Stimulated activated CD4-positive, alpha-beta T cell treated with anti-CD3 and anti-CD28 coated beads, Interleukin-1b, Interleukin-23, amount 100 ng/mL, for 1 hour (primary cell): ENCODE measurements at places on chromosomes 7 and 10.

DNA sequence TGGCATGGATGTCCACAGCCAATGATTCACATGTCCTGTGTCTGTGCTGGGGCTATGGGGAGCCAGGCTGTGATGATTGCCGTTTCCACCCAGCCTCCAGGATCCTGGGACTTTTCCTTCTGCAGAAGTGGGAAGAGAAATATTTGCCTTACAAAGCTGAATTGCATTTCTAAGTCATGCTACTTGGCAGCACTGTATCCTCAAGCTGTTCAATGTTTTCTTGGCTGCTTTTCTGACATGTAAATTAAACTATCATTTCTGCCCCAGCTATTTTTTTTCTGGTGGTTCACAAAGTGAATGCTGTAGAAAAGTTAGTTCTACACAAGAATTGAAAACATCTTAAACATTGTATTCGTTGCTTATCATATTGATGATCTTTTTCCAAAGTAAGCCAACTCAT lies 51.9 kb upstream of the TCERG1L start:
- DNase-seq, result no peak

- no peak for DNase-seq
Measured at GRCh38 chr7:74012842-74013249, 15.1 kb upstream of the ELN start.

- DNase-seq, result no peak
Measured at GRCh38 chr7:147912946-147913638, 677.5 kb upstream of the C7orf33 start.

DNA sequence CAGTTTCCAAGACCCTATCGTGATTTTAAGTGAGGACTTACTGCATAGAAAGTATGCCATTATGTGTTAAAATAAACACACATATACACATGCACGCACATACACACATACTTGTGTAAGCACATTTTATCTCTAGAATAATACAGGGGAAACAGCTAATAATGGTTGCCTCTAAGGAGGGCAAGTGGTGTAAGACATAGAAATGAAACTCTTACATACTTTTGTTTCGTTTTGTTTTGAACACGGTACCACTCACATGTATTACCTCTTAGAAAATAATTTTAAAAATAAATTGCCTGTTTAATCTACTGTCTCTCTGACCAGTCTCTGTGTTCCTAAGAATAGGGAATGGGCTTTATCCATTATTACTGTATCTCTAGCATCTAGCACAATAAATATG lies 49.2 kb downstream of the HERPUD2 start:
- DNase-seq, result no peak

GRCh38 chr10:126380352-126381076 lies 7.8 kb downstream of the ADAM12 start:
- DNase-seq, result no peak

GRCh38 chr10:105586451-105587098 lies 945.5 kb downstream of the SORCS3 start:
- no peak for DNase-seq

- DNase-seq, result no peak
Measured at GRCh38 chr7:127996253-127997071, 34.8 kb downstream of the LRRC4 start.

DNA sequence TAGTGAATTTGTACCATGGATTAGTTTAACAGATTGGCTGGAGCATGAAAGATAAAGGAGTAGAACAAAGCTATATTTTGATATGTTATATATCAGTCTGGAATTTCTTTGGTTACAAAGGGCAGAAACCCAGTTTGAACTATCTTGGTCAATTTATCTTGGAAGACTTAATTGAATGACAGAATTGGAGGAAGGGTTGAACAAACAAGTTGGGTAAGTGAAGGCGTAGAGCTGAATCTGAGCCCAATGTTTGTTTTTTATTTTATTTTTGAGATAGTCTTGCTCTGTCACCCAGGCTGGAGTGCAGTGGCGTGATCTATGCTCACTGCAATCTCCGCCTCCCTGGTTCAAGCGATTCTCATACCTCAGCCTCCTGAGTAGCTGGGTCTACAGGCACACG lies 21.8 kb upstream of the JCAD start:
- DNase-seq, result no peak

DNA sequence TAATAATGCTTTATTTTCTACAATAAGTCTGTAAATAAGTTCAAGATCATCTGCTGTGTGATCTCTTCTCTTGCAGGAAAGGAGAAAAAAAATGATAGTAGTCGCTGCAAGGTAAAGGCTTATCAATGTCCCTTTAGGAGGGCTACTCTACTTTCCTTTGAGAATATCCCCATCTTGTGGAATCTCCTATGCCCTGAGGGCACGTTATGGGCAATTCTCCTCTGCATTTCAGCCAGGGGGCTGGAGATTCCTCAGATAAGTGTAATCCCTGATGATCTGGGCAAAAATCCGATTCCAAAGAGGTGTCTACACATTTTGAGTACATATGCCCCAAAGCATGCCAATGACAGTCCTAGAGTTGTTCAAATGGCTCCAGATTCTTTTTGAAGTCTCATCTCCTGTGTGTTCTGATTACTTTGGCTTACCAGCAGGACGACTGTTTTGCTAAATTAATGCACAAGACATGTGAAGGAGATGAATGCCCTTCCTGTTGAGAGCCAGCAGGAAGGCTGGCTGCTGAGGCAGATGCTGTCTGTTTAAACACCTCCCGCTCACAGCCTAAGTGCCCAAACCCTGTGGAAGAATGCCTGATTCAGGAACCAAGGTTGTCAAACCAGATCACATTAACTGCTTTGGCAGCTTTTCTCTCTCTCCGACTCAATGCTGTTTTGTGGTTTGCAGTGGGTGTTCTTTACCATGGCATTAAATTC lies 171.2 kb upstream of the COL1A2 start:
- DNase-seq, result no peak

DNA sequence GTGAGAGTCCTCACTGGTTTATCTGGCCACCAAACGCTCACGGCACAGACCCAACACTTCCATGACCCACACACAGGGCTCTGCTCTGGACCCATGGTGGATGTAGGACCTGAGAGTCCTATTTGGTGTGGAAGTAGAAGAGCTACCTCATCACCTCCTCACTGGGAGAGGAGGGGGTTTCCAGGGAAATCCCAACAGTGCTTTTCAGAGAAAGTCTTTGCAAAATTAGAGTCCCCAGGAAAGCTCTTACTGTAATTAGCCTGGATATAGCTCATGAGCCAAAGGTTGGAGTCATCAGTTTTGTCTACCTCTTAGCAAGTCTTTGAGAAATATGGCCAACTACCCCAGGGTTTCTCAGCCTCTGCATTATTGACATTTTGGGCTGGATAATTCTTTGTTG lies 34.7 kb upstream of the TARP start:
- DNase-seq, result no peak

DNA sequence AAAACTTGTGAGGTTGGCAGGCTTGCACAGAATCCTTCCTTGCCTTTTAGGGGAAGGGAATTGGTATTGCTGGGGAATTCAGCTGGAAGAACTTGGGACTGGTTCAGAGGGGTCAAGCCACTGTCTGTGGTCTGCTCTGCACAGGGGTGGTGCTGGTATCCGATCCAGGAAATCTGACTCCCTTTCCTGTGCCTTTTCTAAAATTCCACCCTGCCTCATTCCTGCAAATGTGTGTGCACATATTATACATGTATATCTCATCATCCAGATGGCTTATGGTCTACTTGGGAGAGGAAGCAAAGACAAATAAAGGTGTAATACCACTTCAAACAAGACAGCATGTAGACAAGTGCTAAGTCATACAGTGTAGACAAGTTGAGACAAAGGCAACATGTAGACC lies 14.3 kb downstream of the UBTD1 start:
- no peak for DNase-seq

- no peak for DNase-seq
Measured at GRCh38 chr7:20474249-20474648, 141.2 kb upstream of the ABCB5 start.

- DNase-seq, result no peak
Measured at GRCh38 chr7:14137676-14138075, 148.2 kb upstream of the ETV1 start.

GRCh38 chr10:43305876-43306275 lies 39.0 kb upstream of the RASGEF1A start:
- no peak for DNase-seq

- no peak for DNase-seq
Measured at GRCh38 chr7:89771003-89771636, 383.1 kb upstream of the STEAP1 start.

DNA sequence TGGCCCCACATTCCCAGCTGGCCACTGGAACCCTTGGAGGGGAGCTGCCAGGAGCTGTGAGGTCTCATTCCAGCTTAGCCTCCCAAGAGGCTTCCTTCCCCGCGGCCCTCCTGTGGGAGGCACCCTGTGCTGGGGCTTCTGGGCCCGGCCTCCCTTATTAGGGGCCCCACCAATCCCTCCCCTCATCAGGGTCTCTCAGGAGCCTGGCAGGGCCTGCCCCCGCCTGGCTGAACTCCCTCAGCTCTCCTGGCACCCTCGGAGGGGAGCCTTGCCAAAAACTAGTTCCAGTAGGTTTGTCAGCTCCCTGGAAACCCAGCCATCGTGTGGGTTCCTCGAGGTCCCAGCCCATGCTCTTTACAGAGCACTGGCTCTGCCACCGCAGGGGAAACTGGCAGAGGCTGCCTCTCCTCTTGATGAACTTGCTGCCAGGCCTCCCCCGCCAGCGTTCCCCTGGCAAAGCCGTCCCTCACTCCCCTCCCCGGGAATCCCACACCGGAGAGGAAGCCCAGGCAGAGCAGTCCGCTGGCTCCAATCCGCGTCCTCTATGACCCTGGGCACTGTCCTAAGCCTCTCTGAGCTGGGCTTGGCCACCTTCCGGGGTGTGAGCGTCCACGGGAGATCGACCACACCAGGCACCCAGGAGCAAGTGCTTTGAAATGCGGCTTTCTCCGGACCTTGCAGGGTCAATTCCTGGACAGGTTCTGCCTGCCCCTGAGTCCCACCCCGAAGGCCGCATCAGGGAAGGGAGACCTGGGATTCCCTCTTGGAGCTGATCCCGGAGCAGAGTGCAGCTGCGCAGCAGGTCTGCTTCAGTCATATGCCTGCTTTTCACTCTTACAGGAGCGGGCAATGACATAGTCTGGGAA lies 139.8 kb downstream of the ARHGAP22 start:
- DNase-seq, result no peak

DNA sequence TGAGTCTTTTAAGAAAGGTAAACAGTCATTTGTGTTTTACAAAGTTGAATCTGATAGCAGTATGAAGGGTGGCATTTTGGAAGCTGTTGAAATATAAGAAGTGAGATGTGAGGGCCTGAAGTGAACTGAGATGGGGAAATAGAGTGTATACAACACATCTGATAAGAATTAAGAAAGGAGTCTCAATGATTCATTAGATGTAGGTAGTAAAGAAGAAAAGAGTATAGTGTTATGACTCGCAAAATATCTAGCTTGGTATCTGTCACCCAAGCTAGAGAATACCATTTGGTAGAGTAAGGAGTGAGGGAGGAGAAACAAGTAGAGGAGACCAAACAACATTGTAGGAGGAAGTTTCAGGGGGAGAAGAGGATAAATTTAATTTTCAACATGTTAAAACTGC lies 5.3 kb downstream of the PTPN12 start:
- DNase-seq, result no peak

- peak; percentile 75 for DNase-seq
Measured at GRCh38 chr10:104353325-104354048, at the start of gene CFAP58. TSS of gene CFAP58 (plus strand) at chr10:104353833. CDS start at chr10:104353898, 65 bp downstream.

GRCh38 chr7:131031099-131031868 lies 296.4 kb upstream of the MKLN1 start:
- no peak for DNase-seq

DNA sequence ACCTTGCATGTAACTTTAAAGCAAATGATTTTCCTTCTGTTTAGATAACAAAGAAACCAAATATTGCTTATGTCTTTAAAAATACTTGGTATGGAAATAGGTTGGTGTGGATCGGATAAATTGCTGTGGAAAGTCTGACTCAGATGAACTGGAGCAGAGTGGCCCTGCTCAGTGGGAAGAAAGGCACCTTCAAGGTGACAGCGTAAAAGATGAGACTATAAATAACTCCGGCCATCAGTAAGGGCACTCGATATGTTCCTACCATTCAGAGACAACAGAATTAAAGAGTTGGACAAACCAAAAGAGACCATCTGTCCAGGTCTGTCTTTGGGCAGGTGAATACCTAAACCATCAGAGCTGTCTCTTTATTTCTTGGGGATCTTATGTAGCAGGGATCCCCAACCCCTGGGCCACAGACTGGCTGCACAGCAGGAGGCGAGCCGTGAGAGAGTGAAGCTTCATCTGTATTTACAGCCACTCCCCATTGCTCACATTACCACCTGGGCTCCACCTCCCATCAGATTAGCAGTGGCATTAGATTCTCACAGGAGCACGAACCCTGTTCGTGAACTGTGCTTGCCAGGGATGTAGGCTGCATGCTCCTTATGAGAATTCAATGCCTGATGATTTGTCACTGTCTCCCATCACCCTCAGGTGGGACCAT lies 357.1 kb downstream of the PRPF18 start:
- no peak for DNase-seq

- DNase-seq, result no peak
Measured at GRCh38 chr10:87552248-87552929, 47.7 kb downstream of the MINPP1 start.

DNA sequence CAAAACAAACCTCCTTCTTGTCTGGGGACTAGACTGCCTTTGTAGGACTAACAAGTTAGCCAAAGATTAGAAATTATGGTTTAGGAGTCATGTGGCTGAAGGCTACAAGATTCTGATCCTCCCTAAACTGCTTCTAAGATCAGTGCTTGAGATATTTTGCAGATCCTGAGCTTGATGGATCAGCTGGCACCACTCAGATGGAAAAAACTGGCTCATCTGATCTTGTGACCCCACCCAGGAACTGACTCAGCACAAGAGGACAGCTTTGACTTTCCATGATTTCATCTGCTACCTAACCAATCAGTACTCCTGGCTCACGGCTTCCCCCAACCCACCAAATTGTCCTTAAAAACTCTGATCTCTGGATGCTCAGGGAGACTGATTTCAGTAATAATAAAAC lies 271.5 kb upstream of the TAC1 start:
- no peak for DNase-seq

DNA sequence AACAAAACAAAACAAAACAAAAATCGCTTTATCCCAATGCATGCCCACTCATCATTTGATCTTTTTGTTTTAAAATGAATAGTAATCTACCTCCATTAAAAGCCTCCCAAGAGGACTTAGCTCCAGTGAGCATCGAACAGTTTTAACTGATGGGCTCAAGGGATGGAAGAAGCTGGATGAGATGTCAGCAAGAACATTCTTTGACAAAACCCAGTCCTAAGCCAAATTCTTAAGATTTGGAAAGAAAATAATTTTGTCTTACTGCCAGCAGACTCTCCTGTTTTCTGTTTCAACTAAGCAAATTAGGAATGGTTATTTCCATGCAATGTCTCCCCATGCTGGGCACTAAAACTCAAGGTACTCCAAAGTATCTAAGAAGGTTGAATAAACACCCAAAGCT lies 127.3 kb downstream of the RNLS start:
- no peak for DNase-seq
